ENCODE measurements at places on chromosomes 3 and 15.

DNA sequence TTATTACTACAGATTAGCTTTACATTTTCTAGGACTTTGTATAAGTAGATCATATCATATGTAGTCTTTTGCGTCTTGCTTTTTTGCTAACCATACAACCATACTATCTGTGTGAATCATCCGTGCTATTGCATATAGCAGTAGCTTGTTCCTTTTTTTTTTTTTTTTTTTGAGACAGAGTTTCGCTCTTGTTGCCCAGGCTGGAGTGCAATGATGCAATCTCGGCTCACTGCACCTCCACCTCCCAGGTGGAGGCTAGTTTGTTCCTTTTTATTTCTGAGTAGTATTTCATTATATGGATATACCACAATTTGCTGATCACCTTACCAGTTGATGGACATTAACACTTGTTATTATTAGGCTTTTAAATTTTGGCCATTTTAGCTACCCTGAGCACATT is 54.5 kb upstream of the TBL1XR1 start:
- no peak for DNase-seq

DNA sequence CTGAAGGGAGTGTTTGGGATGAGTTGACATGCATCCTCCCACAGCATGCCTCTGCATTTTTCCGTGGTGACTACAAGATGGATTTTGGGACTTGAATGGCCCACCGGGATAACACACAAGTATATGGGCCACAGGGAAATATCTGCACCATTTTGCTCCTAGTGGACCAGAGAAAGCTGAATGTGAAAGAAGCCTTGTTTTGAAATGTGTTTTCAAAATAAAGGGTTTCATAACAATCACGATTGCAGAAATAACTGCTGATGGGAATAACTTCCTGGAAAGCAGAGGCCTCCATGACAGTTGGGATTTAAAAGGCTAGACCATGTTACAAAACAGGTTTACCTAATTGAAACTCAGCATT is 77.5 kb upstream of the PRR23C start:
- DNase-seq, result no peak

DNA sequence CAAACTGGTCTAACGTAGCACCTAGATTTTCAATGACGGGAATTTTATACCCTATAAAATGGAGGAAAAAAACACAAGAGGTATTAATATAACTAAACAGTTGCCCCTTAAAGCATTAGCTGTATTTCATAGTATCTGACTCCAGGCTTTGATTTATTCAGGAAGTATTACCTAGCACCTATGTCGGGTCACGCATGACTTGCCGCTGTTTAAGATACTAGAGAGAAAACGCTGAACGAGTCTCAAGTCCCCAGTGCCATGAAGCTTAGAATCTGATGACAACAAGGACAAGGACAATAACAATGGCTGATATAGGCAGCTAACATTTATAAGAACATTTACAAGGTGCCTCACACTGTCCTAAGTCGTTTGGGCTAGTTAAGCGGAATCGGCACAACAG is 1.9 kb downstream of the SNRPA1 start:
- DNase-seq, result no peak

DNA sequence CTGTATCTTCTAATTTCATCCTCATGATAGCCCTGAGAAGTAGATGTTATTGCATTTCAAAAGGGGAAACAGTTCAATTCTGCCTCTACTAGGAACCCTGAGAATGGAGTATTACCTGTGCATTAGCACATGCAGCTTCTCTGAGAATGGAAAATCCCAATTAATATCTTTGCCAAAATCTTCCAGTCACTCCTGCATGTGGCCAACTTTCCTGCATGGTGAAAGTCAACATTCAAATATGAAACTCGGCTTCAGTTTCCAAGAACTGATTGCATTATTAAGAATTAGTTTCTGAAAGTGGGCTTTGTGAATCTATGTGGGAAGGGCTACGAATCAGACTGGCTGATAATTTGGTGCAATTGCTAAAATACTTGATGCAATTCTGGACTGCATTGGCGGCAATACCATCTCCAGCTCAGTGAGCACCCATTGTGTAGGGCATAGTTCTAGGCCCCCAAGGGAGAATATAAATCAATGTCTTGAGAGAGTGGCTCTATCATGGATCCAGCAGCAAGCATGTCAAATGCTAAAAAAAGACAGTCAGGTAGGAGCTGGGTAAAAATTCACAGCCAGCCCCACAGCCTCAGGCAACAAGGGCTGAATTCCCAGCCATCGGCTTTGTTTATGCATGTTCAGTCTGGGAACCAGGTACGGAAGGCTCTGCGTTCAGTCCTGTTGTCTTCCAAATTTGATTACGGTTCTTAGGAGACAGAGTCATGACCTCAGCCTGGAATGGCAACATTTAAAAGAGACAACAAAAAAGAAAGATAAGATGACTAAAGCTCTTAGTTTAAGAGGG is 18.8 kb upstream of the BCL6 start:
- no peak for DNase-seq

- DNase-seq, result no peak
Observed at GRCh38 chr3:159887168-159887567, 101.5 kb upstream of the IL12A start.

GRCh38 chr3:137809509-137809908 is 45.4 kb downstream of the SOX14 start:
- no peak for DNase-seq

GRCh38 chr3:79767905-79768267 is at the start of gene ROBO1:
ROBO1 (minus strand) TSS chr3:79767998.
- DNase-seq, result no peak

DNA sequence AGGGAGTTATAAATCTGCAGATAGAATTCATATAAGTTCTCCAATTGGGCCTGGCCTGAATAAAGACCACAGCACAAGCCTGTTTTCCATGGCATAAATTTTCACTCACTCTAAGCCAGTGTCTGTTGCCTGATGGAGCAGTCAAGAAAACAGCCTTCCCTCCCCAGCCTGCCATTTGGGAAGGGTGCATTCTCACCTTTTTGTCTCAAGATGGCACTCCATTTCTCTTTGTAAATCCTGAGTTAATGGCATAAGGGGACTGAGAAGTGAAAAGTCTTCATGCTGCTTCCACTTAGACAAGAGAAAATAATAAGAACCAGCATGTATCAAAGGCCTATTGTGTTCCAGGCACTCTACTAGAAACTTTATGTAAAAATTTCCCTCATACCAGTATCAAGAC is 115.6 kb upstream of the MANF start:
- no peak for DNase-seq

- DNase-seq, result no peak
Observed at GRCh38 chr3:11835028-11835639, 11.6 kb downstream of the TAMM41 start.

DNA sequence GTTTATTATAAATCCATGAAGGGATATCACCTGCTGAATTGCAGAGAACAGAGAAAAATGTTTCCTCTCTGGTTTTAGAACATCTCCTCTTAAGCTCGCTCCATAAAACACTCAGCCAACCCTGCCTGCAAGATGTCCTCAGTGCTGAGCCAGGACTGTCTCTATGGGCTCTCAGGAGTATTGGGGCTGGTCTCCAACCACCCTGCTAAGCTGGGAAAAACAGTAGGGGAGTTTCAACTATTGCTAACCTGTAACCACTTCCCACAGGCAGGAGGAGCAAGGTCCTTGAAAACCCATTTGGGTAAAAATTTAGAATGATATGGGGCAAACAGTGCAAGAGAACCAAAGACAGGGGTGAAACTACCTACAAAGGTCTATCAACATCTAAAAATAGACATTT is 34.3 kb downstream of the MYO1E start:
- no peak for DNase-seq

- DNase-seq, result no peak
Observed at GRCh38 chr3:52046186-52046901, 10.0 kb downstream of the DUSP7 start.

DNA sequence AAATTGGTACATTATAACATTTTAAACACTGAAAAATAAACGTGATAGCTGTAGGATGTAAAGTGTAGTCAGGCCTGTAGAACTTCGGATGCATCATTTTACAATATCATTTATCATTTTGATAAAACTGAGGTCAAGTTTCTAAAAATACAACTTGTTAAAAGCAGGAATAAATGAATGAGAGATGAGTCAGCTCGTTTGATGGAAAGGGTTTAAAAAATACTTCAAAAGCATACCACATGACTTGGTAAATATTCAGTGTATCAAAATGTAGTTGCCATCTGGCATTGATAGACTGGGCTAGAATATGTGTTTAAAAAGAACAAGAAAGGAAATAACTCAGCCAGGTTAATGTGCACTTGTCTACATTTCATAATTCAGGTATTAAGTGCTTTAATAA is 357.0 kb downstream of the TIGIT start:
- DNase-seq, result no peak

GRCh38 chr15:72911626-72912025 is 128.1 kb upstream of the ADPGK start:
- no peak for DNase-seq

DNA sequence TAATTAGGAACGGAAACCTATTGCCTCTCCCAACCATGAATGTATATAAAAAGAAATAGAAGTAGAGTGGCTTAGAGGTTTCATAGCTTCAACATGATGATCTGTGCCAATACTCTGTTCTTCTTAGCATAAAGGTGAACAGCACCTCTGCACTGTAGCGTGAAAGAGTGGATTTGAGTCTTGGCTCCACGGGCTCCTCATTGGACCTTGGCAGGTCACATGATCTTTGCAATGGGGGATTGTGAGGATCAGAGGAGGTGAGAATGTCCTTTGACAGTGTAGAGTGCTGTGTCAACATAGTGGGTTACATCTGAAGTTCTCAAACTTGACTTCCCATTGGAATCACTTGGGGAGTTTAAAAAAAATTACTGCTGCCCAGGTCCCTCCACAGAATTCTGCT is 51.4 kb downstream of the FEM1B start:
- no peak for DNase-seq

DNA sequence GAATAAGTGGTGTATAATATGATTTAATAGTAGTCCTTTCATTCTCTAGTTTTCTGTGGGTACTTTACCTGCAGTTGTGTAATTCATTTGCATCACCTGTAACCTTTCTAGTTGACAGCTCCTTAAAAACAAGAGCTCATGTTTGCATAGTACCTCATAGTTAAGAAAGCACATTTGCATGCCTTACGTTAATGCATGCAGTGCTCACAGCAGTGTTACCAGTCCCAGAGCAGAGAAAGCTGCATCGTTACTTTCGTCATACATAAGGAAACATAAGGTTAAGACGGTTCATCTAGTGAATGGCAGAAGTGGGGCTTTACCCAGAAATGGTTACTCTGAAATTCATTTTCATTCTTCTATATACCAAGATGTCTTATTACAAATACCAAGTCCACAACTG is 111.3 kb downstream of the AKAP13 start:
- DNase-seq, result peak; percentile 49

- DNase-seq, result no peak
Observed at GRCh38 chr3:38650248-38650951, 913 bp upstream of the SCN5A start.

DNA sequence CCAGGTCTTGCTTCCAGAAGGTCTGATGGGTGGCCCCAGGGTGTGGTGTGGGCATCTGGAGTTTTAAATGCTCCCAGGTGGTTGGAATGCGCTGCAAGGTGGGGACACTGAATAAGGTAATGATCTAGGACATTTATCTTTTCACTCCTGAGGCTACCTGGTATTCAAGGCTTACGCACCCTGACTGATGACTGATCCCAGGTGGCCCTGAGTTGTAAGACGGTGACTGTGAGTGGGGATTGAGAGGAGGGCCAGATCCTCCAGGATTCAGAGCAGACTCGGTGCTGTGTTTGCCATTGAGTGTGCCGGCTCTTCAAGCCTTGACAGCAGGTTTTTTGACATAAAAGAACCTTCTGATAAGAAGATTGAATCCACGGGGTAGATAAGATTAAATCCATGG is 40.3 kb downstream of the SLC6A20 start:
- no peak for DNase-seq

GRCh38 chr3:141019244-141019643 is 31.9 kb upstream of the SPSB4 start:
- no peak for DNase-seq

- no peak for DNase-seq
Observed at GRCh38 chr3:162366166-162366766, 869.7 kb downstream of the OTOL1 start.

- DNase-seq, result no peak
Observed at GRCh38 chr15:75043509-75044257, 20.3 kb downstream of the PPCDC start.

DNA sequence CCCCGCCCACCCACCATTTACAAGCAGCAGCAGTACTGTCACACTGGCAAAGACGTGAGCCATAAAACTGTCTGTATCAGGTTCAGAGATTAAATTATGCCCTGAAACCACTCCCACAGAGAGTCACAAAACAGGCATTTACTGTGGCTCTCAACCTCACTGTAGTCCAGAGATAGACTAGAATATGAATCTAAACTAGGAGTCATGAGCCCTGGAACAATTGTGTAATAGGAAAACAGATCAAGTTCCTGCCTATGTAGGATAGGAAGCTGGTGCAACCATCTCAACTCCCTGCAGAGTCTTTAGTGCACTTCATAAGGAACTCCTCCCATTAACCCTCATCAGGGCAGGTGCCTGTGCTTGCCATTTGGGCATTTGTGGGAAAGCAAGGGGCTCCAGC is 61.7 kb downstream of the FAM227B start:
- no peak for DNase-seq

DNA sequence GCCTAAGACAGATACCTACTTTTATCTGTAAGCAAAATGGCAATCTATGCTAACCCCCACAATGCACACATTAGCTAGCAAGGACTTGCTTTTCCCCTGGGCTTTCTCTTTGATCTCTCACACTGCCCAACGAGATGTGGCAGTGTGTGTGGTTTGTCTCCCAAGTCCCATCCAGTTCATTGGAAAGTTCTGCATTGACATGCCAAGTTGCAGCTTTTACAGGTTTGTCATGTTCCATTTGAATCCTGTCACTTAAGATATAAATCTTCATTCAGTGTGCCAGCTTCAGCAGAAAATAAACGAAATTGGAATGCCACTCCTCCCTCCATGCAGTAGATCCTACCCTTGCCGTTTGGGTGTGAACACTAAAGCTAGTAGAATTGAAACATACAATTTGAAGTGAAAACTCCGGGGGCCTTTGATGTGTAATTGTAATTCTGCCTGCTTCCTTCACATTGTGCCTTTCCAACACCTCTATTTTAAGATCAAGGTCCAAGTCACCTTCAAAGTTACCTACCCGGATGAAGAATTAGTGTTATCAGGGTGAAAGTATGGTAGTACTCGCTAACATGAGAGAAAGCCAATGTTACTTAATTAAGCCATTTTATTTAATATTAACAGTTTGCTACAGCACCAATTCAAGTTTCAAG is 130.9 kb upstream of the BHLHE40 start:
- DNase-seq, result no peak

- no peak for DNase-seq
Observed at GRCh38 chr3:51778554-51778953, 483 bp downstream of the IQCF6 start.

DNA sequence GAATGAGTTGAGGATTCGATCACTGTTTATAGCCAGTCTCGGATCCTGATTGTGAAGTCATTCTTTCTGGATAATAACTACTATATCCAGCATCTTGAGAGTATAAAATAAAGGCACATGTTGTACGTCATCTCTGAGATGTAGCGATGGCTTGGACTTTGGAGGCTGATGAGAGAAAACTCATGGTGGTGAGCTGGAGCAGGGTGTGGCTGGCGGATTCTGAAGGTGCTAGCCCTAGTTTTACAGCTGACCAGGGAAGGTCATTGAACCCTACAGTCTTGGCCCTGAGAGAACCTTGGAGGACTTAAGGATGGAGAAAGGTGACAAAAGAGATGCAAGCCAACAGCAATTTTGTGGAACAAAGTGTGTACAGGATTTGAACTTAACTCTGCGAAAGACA is 153.8 kb downstream of the IGF1R start:
- DNase-seq, result no peak

All from NCI-H1048 (cell line).